Stimulated activated CD4-positive, alpha-beta T cell treated with anti-CD3 and anti-CD28 coated beads, Interleukin-4, amount 100 ng/mL, for 24 hours (primary cell): ENCODE measurements at places on chromosomes 5 and 9.

- no peak for DNase-seq
These were observed 94.4 kb downstream of the USP20 start for GRCh38 chr9:129929496-129930125.

GRCh38 chr5:57684299-57684702, 201.7 kb upstream of the ACTBL2 start:
- no peak for DNase-seq

DNA sequence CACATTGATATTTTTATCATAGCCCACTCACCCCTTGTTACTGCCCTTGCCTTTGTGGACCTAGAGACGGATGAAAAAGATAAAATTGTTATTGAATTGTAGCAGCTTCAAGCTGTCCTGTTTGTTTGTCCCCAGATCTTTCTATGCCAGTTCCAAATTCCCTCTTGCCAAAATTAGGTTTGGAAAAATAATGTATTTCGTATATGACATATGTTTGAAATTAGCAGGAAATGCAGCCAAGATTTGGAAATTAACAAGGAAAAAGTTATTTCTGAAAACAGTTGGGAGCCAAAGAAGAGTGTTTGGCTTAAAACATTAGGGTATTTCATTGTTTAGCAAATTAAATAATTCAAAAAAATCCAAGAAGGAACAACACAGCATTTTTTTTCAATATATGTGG, 33.5 kb downstream of the SPATA31D1 start:
- DNase-seq: no peak

GRCh38 chr5:157047898-157048297, 11.0 kb downstream of the HAVCR1 start:
- no peak for DNase-seq

GRCh38 chr5:72624641-72625236, 117.5 kb upstream of the ZNF366 start:
- DNase-seq: no peak

- DNase-seq: no peak
These were observed 41.4 kb downstream of the BICD2 start for GRCh38 chr9:92723299-92723625.

DNA sequence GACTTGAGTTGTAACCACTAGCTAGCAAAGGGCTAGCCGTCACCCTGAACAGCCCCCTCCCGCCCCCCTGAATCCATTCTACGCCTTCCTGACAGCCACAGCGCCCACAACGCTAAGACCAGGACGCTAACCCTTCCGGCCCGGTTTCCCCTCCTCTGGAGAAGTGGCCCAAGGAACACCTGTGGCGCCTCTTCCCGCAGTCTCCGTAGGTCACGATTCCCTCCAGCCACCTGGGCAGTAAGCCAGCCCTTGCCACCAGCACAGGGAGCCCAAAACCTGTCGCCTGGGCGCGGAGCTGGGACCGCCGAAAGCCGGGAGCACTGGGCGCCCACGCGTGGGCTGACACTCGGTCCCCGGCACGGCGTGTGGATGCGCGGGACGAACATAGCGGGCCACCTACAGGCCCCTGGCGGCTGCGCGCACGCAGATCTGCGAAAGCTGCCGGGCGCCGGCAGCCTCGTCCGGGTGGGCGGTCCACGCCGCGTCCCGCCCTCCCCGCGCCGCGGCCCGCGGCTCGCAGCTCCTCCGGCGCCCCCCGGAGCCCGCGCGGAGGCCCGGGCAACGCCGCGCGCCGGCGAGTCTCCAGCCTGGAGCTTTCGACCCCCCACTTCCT, 596 bp downstream of the IRF1 start:
- DNase-seq: peak; percentile 59
